HFFc6 (cell line): ENCODE measurements at places on chromosomes 1 and 21.

- DNase-seq, result no peak
These were observed 32.2 kb downstream of the FAM177B start for GRCh38 chr1:222769181-222769580.

GRCh38 chr1:29856340-29857114, 620.2 kb downstream of the PTPRU start:
- DNase-seq, result no peak

DNA sequence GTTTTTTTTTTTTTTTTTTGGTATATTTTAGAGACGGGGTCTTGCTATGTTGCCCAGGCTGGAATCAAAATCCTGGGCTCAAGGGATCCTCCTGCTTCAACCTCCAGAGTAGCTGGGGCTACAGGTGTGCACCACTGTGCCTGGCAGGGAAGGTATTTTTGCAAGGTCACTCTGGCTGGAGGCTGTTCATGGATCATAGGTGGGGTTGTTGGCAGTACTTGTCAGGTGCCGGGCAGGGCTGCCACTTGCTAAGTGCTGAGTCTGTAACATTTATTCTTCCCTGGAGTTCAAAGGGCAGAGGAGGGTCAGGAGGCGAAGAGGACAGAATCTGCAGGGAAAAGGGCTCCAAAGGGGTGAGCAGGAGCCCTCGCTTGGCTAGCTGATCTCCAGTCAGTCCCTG, 24.1 kb downstream of the A3GALT2 start:
- DNase-seq, result no peak

DNA sequence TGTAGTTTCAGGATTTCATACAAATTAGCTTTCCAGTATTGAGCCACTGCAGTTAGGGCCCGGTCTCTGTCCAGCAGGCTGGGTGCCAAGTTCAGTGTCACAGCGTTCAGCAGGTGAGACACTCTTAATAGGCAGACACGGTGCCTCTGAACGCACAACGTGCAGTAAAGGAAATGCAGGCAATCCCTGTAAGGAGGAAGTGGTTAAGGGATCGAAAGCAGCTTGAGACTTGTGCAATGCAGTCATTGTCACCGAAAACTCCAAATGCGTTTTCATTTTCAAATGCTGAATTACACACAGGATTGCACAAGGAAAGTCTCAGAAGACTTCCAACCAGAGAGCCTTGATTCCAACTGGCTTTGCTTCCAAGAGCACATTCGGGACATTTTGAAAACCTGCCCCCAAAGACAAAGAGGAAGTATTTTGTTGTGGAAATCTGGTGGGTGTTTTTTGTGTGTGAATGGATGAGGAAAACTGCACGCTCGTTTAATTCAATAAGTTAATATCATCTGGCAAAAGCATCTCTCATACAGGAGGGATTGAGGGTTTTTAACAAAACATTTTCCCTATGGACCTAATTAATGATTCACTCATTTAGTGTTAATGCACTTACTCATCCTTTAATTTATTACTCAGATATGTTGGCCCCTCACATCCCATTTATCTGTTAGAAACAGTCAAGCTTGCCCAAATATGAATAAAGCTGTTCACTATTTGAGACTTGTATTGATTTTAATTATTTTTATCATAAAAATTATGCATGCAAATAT, 61.6 kb downstream of the PTGS2 start:
- peak; percentile 24 for DNase-seq

GRCh38 chr1:203743091-203743571, 21.9 kb upstream of the LAX1 start:
- no peak for DNase-seq

- no peak for DNase-seq
These were observed 3.0 kb downstream of the LRRC8D start for GRCh38 chr1:89823679-89824292.
